HS-27A (cell line): ENCODE measurements at places on chromosomes 2 and 18.
A peak's percentile ranks its signal among the peaks of the same experiment; 100 is the strongest.

- DNase-seq, result no peak
Observed at GRCh38 chr2:69082430-69082997, 69.5 kb downstream of the ANTXR1 start.

DNA sequence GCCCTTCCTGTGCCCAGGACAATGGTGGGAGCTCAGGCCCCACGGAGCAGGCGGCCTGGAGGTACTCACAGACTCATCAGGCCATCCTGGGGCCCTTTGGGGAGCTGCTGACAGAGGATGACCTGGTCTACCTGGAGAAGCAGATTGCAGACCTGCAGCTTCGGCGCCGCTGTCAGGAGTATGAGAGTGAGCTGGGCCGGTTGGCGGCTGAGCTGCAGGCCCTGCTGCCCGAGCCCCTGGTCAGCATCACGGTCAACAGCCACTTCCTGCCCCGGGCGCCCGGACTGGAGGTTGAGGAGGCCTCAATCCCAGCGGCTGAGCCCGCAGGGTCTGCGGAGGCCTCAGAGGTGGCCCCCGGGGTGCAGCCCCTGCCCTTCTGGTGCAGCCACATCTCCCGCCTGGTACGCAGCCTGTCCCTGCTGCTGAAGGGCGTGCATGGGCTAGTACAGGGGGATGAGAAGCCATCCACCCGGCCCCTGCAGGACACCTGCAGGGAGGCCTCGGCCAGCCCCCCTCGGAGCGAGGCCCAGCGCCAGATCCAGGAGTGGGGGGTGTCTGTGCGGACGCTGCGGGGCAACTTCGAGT lies 8.3 kb upstream of the KLHL30 start:
- DNase-seq, result no peak

DNA sequence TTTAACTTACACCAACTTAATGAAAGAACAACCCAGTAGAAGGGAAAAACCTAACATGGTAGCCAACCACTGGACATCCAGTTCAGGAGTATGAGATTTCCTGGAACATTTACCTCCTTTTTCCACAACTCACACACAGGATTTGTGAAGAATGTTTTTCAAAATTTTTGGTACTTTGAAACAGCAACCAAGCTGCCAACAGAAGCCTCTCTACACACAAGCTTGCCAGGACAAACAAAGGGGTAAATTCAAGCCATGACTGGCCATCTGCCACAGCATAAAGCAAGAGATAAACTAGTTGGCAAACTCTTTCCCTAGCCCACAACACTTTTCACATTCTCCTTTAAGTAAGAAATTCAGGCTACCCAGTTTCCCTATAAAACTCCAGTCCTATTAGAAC lies 21.4 kb downstream of the MGAT4A start:
- no peak for DNase-seq

- no peak for DNase-seq
Observed at GRCh38 chr2:222792001-222792611, 68.7 kb upstream of the ACSL3 start.

GRCh38 chr2:41610501-41611190 lies 437.2 kb upstream of the PKDCC start:
- DNase-seq, result no peak

- no peak for DNase-seq
Observed at GRCh38 chr2:134131681-134132489, 122.0 kb upstream of the MGAT5 start.

- DNase-seq, result no peak
Observed at GRCh38 chr18:10591896-10592295, 66.1 kb downstream of the NAPG start.

DNA sequence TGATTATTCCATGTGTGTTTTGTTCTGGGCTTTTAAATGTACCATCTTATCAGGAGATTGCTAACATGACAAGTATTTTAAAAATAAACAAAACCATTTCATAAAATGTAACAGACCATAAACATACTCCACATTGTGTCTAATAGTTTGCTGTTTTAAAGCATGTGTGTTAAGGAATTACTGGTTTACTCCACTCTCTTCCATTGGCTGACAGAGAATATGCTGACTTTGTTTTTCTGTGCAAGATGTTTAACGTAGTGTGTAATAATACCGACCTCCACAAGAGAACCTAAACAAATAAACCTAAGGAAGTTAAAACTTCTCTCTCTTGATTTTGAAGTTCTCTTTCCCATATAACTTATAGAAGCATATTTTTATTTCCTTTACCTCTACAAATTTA lies 17.0 kb upstream of the TMEM18 start:
- no peak for DNase-seq

- DNase-seq, result no peak
Observed at GRCh38 chr2:76009484-76009883, 298.8 kb upstream of the GCFC2 start.

DNA sequence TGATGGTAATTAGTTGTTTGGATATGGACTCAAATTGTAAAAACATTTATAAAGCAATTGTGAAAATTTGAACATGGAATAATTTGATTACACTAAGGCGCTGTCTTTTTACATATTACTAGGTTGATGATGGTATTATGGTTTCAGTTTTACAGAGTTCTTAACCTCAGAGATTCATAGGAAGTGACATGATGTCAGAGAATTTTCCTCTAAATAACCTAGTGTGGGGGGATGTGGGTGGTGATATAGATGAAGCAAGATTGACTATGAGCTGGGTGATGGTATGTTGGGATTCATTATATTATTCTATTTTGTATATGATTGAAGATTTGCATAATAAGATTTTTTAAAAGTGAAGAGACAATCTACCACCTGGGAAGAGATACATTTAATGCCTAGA lies 45.9 kb upstream of the ATP5MC3 start:
- no peak for DNase-seq

DNA sequence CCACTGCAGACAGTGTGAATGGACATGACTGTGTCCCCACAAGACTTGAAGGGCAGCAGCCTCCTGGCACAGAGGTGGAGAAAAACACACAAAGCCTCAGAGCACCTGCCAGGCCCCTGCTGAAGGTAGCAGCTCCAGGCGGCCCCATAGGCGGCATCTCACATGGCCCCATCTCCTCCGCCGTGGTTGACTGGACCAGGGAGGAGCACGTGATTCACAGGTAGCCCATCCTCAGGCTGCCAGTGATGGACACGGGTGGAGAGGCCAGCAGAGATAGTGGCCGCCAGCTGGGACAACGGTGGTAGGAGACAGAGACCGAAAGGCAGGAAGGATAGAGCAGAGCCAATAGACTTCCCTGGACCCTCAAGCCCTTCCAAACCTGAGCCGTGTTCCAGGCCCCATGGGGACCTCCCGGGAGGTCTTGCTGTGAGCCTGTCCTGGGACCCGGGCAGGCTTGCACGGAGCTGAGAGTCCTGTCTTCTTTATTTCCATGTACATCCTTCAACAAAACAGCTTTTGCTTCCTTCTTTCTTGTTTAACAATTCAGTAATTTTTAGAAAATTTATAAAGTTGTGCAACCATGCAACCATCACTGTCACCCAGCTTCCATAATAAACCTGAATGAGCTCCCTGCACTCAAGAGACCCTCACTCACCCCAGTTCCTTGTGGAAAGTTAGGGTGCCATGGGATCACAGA lies 26.9 kb downstream of the GPR55 start:
- DNase-seq, result no peak

GRCh38 chr2:95307036-95307435 lies 9.9 kb downstream of the KCNIP3 start:
- DNase-seq, result no peak

DNA sequence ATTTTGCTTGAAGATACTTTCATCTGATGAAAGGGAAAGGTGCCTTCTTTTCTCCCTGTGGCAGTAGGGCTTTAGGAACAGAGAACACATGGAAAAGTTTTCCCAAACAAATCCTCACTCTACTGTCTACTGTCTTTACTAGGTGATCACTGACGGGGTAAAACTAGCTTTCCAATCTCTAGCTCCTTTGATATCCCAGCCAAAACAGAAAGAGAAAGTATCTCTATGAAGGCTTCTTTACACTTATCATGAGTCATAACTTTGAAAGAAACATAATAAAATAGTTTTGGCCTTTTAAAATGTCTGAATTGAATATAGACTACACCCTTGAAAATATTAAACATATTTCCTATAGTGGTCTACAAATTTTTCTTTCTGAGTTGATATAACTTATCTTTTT lies 214.5 kb downstream of the DSEL start:
- DNase-seq, result no peak

DNA sequence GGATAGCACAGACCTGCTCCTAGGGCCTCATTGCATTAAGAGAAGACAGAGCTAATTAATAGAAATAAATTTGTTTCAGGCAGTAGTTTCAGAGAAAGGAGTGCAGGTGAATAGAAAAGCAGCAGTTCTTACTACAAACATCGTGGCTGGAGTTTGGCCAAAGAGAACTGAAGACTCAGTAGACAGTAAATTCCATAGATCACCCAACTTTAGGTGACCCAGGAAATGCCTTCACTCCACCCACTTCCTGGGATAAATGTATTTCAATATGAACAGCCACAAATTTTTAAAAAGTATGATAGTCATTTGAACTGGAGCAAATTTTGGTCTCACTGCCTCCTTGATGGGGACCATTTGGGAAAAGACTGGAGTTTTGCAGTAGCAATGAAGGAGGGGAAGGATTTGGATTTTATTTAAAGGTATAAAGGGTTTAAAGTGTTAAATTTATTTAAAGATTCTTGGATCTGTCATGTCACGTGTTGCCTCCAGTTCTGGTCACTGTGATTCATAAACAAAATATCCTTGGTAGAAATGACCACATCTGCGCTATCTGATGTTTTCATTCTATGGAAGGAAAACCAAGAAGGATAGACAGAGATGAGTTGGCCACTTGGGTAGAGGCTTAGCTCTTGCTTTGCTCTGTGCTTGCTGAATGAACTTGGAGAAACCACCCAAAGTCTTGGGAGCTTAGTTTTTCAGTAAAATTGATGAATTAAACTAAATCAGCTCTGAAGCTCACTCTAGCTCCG lies 390.2 kb downstream of the THSD7B start:
- DNase-seq, result peak; percentile 89

DNA sequence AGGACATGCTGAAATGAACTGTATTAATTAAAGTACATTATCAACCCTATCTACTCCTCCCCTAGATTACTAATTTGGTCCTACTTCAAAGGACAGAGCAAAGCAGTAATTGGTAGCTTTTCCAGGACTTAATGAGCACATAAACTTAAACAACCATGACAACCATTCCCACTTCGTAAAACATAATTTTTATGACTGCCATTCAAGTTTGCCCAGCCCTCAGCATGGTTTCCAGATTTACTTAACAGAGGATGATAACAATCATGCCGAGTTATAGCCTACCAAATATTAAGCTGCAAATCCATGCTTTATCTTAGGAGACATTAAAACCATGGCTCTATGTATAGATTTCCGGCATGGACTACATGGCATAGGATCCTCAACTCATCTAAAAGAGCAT lies 401.1 kb upstream of the CHAC2 start:
- no peak for DNase-seq

DNA sequence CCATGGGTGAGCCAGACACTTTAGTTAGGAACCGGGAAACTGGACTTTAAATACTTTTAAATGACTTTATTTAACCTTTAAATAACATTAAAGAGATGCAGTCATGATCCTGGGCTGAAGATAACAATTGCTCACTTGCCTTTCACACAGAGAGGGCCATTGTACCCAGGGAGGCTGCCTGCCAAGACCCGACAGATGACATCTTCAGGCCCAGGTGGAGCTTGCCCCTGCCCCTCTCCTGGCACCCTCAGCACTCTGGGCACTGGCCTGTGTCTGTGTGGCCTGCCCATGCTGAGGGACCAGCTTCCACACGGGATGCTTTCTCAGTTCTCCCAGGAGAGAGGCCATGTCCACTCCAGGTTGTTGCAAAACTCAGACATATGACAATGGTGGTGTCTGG lies 216.4 kb upstream of the MYT1L start:
- no peak for DNase-seq

DNA sequence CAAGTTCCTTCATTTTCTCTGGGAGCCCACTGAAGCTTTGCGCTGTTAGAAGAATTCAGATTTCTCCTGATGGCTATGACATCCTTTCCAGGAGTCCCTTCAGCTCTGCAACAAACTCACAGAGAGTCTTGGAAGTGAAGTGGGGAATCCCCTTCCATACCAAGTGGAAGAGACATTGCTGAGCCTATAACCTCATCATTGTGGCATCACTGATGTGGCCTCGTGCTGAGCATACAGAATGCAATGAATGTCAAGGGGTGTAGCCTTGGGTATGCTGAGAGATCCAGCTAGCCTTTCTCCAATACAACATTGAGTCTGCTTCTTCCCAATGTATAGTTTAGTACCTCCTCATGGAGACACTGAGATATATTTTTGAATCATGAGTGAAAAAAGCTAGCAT lies 311.1 kb upstream of the RAB12 start:
- DNase-seq, result no peak

DNA sequence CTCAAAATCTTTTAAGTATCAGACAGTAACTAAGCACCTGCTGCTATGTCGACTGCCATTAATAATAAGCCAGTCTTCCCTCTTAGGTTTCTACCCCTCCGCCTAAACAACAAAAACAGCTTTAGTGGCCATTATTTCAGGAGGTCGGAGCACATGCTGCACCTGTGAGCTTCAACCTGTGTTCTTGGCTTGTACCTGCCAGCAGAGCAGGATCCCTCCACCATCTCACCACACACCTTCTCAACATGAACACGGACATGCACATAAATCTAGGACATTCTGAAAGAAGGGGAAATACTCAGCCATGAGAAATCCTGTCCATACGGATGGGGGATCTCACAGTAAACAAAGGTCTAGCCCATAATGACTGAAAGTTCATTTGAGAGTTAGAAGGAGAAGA lies 3.7 kb downstream of the CYB5A start:
- DNase-seq, result no peak

DNA sequence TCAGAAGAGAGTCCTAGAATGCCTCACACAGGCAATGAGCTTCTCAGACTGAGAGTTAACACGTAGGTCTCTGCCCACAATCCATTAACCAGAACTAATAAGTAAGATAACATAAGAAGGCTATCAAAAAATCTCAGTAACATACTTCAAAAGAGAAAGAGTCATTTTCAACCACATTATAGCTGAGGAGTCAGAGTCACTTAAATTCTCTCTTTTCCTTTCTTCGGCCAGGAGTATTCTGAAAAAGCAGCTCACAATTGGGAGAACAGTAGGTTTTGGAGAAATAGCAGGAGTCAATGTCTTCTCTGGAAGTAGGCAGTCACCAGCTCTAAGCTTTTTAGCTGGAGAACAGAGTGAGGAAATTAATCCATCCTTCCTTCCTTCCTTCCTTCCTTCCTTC lies 1364.4 kb upstream of the NXPH2 start:
- DNase-seq, result no peak

GRCh38 chr2:200618590-200619021 lies 32.8 kb downstream of the AOX1 start:
- DNase-seq, result no peak

GRCh38 chr2:217731805-217732204 lies 271.0 kb downstream of the TNS1 start:
- DNase-seq, result no peak

GRCh38 chr2:240347373-240347940 lies 88.0 kb upstream of the GPC1 start:
- DNase-seq, result no peak
